CD8-positive, alpha-beta memory T cell (primary cell): ENCODE measurements at places on chromosomes 16 and 17. TPM values are rescaled to one million over a fixed set of nuclear protein-coding genes. Genes with fewer than 3 reads are reported as not detected.

- DNase-seq, result no peak
These were observed 11.5 kb downstream of the UBE2G1 start for GRCh38 chr17:4354862-4355514.

GRCh38 chr17:82655523-82655922 lies 7.3 kb upstream of the WDR45B start:
- DNase-seq, result peak; percentile 47

DNA sequence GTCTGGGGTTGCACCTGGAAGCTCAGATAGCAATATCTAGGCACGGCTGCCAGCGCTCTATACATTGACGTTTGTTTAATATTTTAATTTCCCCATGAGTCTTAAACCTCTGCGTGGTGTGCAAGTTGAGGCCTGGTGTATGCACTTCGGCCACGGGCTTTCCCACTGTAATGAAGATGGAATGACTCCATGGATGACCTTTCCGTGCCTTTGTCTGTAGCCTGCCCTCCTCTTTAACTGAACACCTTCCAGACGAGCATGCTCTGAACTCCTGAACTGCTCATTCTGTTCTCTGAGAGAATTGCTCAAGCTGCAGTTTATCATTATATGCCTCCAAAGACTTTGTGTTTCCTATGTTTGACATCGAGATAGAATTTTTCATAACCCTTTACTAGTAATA lies 438.8 kb downstream of the WWOX start:
- no peak for DNase-seq

DNA sequence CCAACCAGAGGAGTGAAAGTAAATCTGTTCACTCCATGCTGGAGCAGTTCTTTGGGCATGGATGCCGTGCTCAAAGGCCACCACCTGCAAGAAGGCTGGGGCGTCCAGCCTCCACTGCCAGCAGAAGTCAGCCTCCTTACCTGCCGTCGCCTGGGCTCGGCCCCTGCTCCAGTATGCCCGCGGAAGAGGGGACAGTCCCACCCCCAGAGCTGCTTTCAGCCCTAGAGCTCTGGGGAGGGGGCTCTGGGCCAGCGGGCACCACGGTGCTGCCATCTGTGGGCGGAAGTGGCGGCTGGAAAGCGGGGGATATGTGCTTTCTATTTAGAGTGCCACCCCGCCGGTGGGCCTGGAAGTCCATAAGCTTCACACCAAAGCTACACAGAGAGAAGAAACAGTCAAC lies 75.9 kb downstream of the ARHGAP17 start:
- no peak for DNase-seq

Gene SHPK
- 6.9 TPM for polyA plus RNA-seq

- DNase-seq, result no peak
These were observed 33.9 kb downstream of the GNAO1 start for GRCh38 chr16:56225017-56225742.

- no peak for DNase-seq
These were observed 3.0 kb downstream of the DEF8 start for GRCh38 chr16:89951509-89951908.

GRCh38 chr17:18959845-18960240 lies 7.9 kb downstream of the SLC5A10 start:
- DNase-seq, result no peak

- DNase-seq, result no peak
These were observed 117.5 kb downstream of the ZFHX3 start for GRCh38 chr16:72930396-72930795.

GRCh38 chr17:22435231-22435974 lies 743.1 kb downstream of the KCNJ18 start:
- no peak for DNase-seq

Gene PPP1R1B
- not detected for polyA plus RNA-seq

Gene HOXB2
- 12.8 TPM for polyA plus RNA-seq

Gene SLFN14
- 0.13 TPM for polyA plus RNA-seq

Gene OR3A1
- not detected for polyA plus RNA-seq

Gene PSMB10
- 518 TPM for polyA plus RNA-seq

GRCh38 chr16:8847145-8847544 lies 21.7 kb downstream of the CARHSP1 start:
- no peak for DNase-seq

Gene C17orf67
- polyA plus RNA-seq, result 2.5 TPM

- no peak for DNase-seq
These were observed 127.1 kb downstream of the RPTOR start for GRCh38 chr17:80671825-80672110.

DNA sequence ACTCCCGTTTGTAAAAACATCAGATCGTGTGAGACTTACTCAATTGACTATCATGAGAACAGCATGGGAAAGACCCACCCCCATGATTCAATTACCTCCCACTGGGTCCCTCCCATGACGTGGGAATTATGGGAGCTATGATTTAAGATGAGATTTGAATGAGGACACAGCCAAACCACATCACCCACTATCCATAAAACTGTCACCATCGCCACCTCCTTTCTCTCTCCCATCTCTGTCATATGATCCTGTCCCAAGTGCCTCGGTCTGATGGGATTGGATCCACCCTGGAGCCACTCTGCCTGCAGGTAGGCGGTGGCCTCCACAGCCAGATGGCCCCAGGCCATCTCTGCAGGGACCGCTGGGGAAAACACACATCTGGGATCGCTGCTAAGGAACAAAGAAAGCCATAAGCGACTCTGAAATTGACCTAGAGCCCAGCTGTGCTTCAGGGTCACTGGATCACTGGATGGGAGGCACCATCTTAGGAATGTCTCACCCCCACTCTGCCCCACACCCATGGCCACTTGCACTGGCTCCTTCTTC lies 61.2 kb downstream of the TMEM186 start:
- no peak for DNase-seq

- DNase-seq, result no peak
These were observed 8.9 kb upstream of the ITGB3 start for GRCh38 chr17:47244697-47245096.

DNA sequence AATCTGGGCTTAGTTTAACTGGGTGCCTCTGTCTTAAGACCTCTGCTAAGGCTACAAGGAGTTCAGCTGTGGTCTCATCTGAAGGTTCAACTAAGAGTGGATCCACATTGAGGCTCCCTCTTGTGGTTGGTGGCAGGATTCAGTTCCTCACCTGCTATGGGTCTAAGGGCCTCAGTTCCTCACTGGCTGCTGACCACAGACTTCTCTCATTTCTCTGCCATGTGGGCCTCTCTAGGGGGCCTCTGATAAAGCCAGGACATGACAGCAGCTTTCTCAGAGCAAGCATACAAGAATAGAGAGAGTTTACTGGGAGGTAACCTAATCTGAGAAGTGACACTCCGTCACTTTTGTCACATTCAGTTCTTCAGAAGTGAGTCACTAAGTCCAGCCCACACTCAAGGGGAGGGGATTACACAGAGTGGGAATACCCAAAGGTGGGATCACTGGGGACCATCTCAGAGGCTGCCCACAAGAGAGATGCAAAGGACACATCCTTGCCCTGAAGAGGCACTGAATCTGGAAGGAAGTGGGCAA lies 19.2 kb upstream of the ABAT start:
- DNase-seq, result no peak

DNA sequence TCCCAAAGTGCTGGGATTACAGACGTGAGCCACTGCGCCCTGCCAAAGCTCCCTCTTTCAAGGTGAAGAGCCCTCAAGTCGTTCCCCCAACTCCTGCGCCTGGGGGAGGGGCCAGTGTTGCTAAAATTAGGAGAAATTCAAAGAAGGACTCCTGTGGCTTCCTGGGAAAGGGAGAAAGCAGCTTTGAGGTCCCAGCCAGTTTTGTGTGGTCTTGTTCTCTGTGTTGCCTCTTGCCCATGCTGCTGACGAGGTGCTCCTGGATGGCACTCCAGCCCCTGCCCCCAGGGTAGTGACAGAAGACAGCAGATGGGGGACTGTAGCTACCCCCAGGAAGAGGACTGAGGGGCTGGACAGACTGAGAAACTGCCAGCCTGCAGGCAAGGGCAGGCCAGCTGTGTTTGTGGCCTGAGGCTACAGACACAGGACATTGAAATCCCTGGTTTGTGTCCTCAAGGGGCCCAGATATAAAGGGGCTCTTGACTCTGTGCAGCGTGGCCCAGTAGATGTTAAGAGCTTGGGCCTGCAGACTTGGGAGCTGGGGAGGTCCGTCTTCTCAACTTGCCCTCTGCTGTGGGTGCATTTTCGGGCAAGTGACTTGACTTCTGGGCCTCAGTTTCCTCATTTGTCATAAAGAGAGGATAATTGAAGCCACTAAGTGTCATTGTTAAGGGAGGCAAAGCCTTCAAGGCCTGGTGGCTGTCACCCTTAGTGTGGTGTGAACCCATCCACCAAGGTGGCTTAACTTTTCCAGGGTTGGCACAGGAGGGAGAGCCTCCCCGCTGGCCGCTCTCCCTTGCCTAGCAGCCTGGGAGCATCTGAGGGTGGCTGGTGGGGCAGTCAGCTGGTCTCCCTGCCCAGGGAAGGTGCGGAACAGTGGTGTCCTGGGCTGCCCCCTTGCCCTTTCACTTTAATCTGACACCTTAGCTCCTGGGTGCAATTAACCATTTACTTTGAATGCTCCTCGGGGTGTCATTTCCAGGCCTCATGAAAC lies 4.1 kb downstream of the UBALD2 start:
- no peak for DNase-seq

Gene DPEP2
- 34.0 TPM for polyA plus RNA-seq

- no peak for DNase-seq
These were observed 700 bp downstream of the MFAP4 start for GRCh38 chr17:19386051-19386929.

- no peak for DNase-seq
These were observed 16.8 kb upstream of the CCDC182 start for GRCh38 chr17:57761887-57762286.

DNA sequence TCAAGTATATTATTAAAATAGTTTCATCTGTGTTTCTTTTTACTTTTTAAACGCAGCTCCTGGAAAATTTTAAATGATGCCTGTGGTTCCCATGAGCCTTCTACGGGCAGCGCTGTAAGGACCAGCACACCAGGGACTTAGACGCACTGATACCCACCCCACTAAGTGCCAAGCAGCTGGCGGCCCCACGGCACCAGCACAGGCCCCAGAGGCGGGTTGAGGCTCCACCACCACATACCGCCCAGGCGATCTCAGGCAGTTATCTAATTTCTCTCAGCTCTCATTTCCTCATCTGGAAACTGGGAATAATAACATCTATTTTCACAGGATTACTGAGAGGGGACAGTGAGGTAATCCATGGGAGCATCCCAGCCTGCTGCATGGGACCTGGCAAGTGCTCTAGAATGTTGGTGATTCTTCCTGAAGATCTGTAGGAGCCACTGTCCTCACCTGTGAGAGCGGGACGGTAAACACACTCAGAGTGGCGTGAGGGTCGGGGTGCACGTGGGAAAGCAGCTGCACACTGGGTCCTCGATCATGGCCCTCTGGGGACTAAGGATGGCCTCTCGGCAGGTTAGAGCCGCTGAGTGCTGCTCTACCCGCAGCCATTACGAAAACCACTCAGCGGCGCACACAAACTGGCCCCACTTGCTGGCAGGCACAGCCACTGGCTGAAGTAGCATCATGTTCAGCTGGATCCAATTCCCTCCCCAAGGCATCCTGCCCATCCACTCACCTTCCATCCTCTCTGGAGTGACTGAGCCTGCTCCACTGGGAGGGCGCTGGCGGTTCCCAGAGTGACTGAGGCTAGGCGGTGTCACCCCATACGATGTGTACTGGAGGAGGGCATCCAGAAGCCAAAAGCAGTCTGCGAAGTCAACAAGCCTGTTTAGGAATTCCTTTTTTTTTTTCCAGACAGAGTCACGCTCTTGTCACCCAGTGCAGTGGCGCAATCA lies 17.6 kb upstream of the SLC38A8 start:
- DNase-seq, result peak; percentile 12

Gene ATP2A1
- not detected for polyA plus RNA-seq

- DNase-seq, result no peak
These were observed 49.9 kb downstream of the TMEM235 start for GRCh38 chr17:78281249-78281845.

DNA sequence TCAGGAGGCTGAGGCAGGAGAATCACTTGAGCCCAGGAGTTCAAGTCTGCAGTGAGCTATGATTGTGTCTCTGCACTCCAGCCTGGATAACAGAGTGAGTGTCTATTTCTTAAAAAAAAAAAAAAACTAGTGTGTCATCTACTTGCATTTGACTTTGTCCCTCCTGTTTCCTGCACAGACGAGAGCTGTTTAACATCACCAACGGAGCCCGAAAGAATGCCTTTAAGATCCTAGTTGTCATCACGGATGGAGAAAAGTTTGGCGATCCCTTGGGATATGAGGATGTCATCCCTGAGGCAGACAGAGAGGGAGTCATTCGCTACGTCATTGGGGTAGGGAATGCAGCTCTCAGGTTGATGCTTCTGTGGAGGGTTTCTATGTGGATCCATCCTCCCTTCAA lies 13.4 kb downstream of the ITGAM start:
- DNase-seq, result no peak

DNA sequence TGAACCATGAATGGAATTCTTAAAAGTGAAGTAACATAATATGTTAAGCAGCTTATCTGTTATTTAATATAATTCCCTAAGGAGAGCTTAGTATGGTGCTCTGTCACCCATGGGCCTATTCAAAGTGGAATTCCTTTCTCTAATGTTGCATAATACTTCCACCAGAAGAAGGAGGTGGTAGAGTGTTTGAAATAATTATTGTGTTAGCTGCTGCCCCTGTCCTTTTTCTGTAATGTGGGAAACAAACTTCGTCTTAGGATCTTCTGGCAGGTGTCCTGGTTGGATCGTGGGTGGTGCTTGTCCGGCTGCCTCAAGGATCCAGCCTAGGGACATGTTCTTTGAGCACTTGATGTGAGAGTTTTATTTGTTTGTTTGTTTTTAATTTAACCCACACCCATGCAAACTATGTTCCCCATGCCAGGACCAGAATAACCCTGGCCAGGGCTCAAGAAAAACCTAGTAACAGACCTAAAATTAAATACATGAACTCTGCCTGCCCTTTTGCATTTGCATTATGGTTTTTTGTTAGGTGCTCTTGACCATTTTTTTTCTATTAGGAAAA lies 46.1 kb downstream of the ZNRF1 start:
- no peak for DNase-seq

Gene FNDC8
- not detected for polyA plus RNA-seq

Gene OR1F1
- not detected for polyA plus RNA-seq

DNA sequence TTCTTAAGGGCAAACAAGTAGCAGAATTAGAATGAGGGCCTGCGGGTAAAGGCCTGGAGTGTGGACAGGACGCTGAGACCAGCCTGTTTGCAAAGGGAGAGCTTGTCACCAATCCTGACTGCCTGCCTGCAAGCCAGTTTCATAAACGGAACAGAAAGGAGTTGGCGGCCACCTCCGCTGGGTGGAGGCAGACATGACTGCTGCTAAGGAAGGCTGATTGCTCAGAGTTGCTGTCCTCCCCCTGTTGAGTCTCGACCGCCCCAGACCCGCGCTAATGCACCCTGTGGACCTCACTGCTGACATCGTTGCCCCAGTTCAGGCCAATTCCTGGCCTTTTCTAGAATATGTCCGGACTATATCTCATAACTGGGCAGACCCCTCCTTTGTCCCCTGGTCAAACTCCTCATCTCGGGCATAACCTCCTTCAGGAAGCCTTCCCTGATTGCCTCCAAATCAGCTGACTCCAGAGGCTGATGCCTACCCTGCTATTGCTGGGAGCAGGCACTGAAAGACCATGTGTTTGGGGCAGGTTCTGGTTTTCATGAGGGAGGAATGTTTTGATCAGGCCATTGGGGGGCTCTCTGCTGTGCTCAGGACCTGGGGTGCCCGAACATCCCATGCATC lies 153.0 kb upstream of the CIBAR2 start:
- no peak for DNase-seq

GRCh38 chr16:51163366-51163765 lies 12.3 kb upstream of the SALL1 start:
- no peak for DNase-seq
